ENCODE measurements at places on chromosomes 4 and X. TPM values are rescaled to one million over a fixed set of nuclear protein-coding genes. Genes with fewer than 3 reads are reported as not detected.

The SPRY1 gene
- total RNA-seq, result 54.1 TPM

The CXorf65 gene
- total RNA-seq, result not detected

The GPRASP1 gene
- 4.1 TPM for total RNA-seq

- no peak for DNase-seq
These were observed 41.9 kb downstream of the SLC34A2 start for GRCh38 chr4:25697516-25697915.

GRCh38 chr4:83149865-83150652 lies 35.5 kb upstream of the PLAC8 start:
- no peak for DNase-seq

- no peak for DNase-seq
These were observed 87.7 kb downstream of the FHDC1 start for GRCh38 chr4:153023692-153024394.
